CD4-positive, alpha-beta T cell (primary cell): ENCODE measurements at places on chromosomes 2 and 18. TPM values are rescaled to one million over a fixed set of nuclear protein-coding genes. Genes with fewer than 3 reads are reported as not detected.

GRCh38 chr18:13239171-13239956 lies 20.8 kb downstream of the LDLRAD4 start:
- H3K4me1 ChIP-seq: no peaks in the 10 kb centered on the region
- H3K27me3 ChIP-seq: no peaks in the 10 kb centered on the region

UCN gene
- total RNA-seq: 1.8 TPM

GRCh38 chr2:121189011-121189410 lies 96.0 kb downstream of the TFCP2L1 start:
- no peaks in the 10 kb centered on the region for H3K27me3 ChIP-seq
- DNase-seq: no peak
- no peaks in the 10 kb centered on the region for H3K4me1 ChIP-seq
- no peaks in the 10 kb centered on the region for H3K36me3 ChIP-seq

LRRTM1 gene
- not detected for total RNA-seq

DNA sequence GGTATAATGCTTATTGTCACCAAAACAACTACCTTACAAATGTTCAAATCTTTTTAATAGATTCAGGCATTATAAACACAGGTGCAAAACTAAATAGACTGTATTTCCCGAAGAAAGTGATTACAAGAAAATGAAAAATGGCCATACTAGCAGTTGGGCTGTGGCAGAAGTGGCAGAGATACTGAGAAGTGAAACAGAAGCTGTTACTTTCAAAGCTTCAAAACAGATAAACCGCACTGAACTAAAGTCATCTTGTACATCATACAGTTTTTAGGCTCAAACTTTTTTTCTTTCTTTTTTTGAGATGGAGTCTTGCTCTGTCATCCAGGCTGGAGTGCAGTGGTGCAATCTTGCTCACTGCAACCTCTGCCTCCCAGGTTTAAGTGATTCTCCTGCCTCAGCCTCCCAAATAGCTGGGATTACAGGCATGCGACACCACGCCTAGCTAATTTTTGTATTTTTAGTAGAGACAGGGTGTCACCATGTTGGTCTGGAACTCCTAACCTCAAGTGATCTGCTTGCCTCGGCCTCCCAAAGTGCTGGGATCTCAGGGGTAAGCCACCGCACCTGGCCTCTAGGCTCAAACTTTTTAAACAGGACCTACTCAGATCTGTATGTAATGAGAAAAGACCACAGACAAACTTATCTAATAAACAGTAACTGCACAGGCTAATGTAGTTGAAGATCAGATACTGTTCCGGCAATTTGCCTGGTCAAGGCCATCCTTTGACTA lies 77.9 kb upstream of the SATB2 start:
- H3K4me3 ChIP-seq: no peak overlapping the region
- no peak for DNase-seq
- H3K27ac ChIP-seq: no peak overlapping the region
- H3K27me3 ChIP-seq: no peaks in the 10 kb centered on the region
- H3K36me3 ChIP-seq: no peaks in the 10 kb centered on the region
- H3K4me1 ChIP-seq: no peaks in the 10 kb centered on the region

DNA sequence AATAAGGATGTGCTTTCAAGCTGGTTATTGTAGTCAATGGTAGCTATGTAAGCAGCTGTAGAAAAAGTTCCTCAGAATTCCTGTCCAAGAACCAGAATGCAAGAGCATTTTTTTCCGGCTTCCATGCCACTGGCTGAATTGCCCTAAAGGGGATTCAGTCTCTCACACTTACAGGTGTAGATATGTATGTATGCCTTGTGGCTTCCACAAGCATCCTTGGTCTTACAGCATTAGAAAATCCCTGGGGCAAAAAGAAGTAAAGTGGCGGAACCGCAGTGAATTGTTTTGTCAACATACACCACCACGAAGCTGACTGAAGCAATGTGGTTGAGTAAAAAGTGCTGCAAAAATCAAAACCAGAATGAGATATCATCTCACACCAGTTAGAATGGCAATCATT lies 54.6 kb downstream of the FANCL start:
- H3K4me1 ChIP-seq: no peaks in the 10 kb centered on the region
- no peaks in the 10 kb centered on the region for H3K27me3 ChIP-seq
- no peaks in the 10 kb centered on the region for H3K36me3 ChIP-seq
- no peak overlapping the region for H3K27ac ChIP-seq
- no peak overlapping the region for H3K4me3 ChIP-seq

- DNase-seq: no peak
- no peaks in the 10 kb centered on the region for H3K4me1 ChIP-seq
- no peaks in the 10 kb centered on the region for H3K36me3 ChIP-seq
- H3K27me3 ChIP-seq: no peaks in the 10 kb centered on the region
- no peak overlapping the region for H3K4me3 ChIP-seq
- no peak overlapping the region for H3K27ac ChIP-seq
These were observed 1627.6 kb upstream of the ZEB2 start for GRCh38 chr2:146147448-146148012.

GRCh38 chr2:85802354-85803103 lies 48.7 kb downstream of the ATOH8 start:
- H3K36me3 ChIP-seq: no peaks in the 10 kb centered on the region
- H3K27ac ChIP-seq: no peak overlapping the region
- H3K4me3 ChIP-seq: no peak overlapping the region
- H3K27me3 ChIP-seq: peaks cover 5% of the 10 kb centered on the region

DNA sequence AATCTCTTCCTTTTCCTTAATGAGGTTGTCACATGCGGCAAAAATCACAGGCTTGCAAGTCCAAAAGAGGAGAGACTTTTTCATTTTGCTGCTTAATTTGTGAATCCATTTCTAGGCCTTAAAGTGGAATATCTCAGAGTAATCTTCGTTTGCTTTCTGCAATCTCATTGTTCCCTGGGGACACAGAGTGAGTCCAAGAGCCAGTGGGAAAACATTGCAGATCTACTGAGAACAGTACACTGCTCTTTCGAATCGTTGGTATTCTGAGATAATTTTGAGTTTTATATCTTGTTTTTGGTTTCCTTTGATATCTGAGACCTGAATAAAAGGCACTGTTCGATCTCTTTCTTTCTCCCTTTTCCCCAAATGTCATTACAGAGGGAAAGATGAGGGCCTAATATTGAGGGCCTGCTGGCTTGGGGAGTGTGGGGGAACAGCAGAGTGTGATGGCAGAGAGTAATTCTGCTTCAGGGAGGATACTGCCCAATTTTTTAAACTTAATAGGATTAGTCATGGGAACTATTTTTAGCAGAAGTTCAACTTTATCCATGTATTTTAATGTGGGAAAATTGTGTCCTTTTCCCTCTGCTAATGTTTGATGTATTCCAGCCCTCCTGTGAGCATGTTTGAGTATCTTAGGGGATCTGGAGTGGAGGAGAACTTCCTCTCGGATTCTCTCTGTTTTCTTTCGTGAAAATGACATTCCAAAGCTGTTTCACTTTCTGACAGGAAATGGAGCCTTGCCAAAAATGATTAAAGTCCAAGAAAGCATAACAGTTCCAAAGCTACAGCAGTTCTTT lies 418.2 kb upstream of the ZEB2 start:
- H3K27ac ChIP-seq: no peak overlapping the region
- no peak for DNase-seq
- no peak overlapping the region for H3K4me3 ChIP-seq

GRCh38 chr2:158392687-158393086 lies 63.9 kb downstream of the CCDC148 start:
- no peak overlapping the region for H3K27ac ChIP-seq
- DNase-seq: no peak
- no peaks in the 10 kb centered on the region for H3K36me3 ChIP-seq
- no peaks in the 10 kb centered on the region for H3K4me1 ChIP-seq

STAT4 gene
- total RNA-seq: 83.0 TPM

GRCh38 chr18:62881509-62882016 lies 166.2 kb downstream of the PHLPP1 start:
- no peaks in the 10 kb centered on the region for H3K4me1 ChIP-seq
- no peaks in the 10 kb centered on the region for H3K27me3 ChIP-seq
- H3K27ac ChIP-seq: no peak overlapping the region

ANO7 gene
- 0.25 TPM for total RNA-seq

DNA sequence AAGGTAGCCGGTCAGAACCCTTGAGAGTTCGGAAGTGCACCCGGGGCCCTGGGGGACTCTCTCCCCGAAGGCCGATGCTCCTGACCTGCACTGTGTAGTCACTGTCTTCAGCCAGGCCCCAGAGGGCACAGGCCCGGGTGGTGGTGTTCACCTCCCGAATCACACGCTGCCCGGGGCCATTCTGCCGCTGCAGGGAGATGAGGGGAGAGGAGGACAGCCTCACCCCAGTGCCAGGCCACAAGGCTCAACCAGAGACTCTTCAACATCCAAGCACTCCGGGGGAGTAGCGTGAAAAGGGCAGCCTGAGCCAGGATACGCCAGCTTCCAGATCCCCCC lies 1.1 kb downstream of the FNDC4 start:
- no peak for DNase-seq
- H3K4me1 ChIP-seq: peaks cover 22% of the 10 kb centered on the region

VSNL1 gene
- not detected for total RNA-seq

DNA sequence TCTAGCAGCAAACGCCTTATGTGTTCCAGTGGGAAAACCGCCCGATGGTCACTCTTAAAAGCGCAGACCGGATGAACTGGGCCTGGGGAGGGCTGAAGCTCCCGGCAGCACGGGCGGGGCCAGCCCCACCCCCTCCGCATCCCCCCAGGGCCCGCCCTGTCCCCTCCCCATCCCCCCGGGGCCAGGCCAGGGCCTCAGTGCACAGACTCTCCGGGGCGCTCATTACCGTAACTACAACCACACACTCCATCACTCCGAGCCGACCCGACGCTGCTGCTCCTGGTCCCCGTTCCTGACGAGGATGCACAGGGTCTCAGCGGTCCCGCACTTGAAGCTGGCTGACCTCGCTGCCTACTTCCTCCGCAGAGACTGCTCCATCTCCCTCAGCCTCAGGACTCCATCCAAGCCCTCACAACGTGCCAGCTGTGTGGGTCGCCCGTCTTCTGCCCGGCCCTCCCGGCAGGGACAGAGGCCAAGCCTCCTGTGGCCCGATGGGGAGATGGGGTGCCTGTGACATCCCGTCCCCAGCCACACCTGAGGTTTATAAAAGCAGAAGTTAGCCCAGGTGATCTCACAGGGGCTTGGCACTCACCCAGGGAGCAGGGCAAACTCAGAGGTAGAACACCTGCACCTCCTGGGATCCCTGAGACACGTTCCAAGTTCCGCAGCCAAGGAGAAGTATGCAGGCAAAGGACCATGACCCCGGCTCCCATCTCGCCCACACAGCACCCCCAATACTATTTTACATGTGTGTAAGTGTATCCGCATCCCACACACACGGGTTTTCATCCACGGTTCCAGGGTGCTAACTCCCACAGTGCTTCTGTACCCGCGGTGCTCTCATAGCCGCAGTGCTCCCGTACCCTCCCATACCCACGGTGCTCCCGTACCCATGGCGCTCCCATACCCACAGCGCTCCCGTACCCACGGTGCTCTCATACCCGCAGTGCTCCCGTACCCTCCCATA lies 36.0 kb downstream of the SLC66A2 start:
- H3K27me3 ChIP-seq: no peaks in the 10 kb centered on the region
- peaks cover 23% of the 10 kb centered on the region for H3K4me1 ChIP-seq
- DNase-seq: peak; percentile 26
- H3K4me3 ChIP-seq: no peak overlapping the region
- peaks cover 17% of the 10 kb centered on the region for H3K36me3 ChIP-seq

DNA sequence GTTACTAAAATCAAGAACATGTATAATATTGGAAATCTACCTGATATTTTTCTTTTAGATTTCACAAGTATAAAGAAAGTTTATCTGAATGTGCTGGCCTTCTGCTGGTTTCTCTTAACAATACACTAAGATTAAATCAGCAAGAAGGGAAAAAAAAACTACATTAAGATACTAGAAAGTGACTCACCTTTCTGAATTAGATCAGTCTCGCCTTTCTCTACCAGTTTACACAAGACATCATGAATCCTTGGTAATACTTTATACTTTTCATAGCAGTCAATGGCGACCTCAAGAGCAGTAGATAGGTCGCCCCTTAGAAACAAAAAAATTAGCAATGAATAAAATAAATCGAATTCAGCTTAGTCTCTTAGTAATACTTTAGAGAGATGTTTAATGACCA lies 61.2 kb downstream of the LRPPRC start:
- H3K27me3 ChIP-seq: no peaks in the 10 kb centered on the region
- peaks cover 28% of the 10 kb centered on the region for H3K36me3 ChIP-seq
- no peak overlapping the region for H3K27ac ChIP-seq
- no peaks in the 10 kb centered on the region for H3K4me1 ChIP-seq

- no peak overlapping the region for H3K4me3 ChIP-seq
- H3K27ac ChIP-seq: no peak overlapping the region
- no peaks in the 10 kb centered on the region for H3K4me1 ChIP-seq
- no peak for DNase-seq
- no peaks in the 10 kb centered on the region for H3K27me3 ChIP-seq
These were observed 164.8 kb downstream of the CELF4 start for GRCh38 chr18:37400802-37401201.

CYRIA gene
- total RNA-seq: 1.3 TPM

ANKRD30BL gene
- not detected for total RNA-seq

DNA sequence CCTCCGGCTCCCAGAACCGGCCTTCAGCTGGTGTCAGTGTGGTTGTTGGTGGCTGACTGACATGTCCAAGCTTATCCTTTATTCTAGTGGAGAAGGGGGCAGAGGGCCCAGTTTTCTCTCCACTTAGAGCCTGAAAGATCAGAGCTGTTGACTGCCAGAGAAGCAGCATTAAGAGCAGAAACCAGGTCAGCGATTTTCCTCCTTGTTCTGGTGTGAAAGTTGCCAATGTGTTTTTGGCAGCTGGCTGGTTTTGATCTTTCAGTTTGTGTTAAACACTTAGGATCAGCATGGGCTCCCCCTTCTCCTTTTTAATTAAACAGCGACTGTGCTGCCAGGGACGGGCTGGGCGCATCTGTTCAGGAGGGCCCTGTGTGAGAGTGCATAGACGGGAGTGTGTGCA lies 100.9 kb downstream of the ASAP2 start:
- no peaks in the 10 kb centered on the region for H3K4me1 ChIP-seq
- H3K27ac ChIP-seq: no peak overlapping the region
- no peak for DNase-seq

DNA sequence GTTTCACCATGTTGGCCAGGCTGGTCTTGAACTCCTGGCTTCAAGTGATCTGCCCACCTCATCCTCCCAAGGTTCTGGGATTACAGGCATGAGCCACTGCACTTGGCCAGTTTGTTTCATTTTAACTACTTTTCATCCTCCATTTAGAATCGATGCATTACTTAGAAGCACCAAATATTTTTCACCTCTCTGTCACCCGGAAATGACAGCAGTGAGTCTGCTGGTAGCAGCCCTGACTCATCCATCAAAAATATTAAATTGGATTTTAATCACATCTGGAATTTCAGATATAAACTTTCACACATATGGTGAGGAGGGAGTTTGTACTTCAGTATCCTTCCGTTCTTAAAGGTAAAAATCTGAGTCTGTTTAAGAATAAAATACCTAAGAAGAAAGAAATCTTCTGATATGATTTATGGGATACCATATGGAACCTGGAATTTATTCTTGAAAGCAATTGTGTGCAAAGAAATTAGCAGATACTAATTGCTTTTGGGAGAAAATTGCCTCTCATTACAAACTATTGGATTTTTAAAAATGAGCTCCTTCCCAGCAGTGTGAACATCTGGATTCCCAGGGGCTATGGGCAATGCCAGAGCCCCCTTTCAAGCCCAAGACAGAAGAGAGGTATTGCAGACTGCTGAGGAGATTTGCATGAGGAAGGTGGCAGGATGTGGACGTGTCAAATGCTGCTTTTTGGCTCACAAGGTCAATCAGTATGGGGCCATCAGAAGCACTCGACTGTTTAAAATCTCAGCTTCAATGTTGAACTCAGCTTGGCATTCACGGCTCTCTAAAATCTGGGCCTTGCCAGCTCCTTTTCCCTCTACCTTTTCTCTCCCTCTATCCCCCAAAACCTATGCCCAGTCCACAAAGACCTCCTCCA lies 279.5 kb upstream of the SIX2 start:
- H3K27ac ChIP-seq: no peak overlapping the region
- no peaks in the 10 kb centered on the region for H3K36me3 ChIP-seq
- H3K4me1 ChIP-seq: no peaks in the 10 kb centered on the region
- DNase-seq: no peak

APCDD1 gene
- total RNA-seq: not detected
